ENCODE measurements at places on chromosomes 1 and 21.

GRCh38 chr21:39053126-39053525 is 130.1 kb downstream of the PSMG1 start:
- no peak for DNase-seq

DNA sequence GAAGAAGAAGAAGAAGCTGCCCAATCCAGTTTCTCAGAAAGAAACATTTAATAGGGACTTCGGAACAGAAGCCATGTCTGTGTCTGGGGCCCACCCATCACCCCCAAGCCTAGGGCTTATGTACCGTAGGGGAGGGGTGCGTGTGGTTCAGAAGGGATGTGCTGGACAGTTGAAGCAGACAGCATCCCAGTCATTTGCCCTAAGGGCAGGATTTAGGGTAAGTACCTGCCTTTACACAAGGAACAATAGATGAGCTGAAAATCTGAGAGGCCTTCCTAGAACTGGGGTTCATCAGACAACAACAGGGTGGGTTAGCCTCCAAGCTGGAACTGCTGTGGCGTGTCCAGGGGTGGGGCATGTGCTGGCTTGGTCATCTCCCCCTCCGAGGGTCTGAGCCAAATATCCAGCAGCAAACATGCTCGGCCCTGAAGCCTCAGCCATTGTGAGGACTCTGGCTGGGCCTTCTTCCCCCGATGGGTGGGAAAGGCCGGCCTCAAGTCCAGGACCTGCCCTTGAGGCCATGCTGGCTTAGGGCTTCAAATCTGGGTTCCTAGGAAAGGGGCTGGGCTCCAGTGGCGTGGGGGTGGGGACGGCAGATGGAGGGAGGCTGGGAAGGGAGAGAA is 12.1 kb downstream of the CSTB start:
- DNase-seq, result no peak

GRCh38 chr1:93076268-93076667 is 2.8 kb upstream of the MTF2 start:
- DNase-seq, result no peak

GRCh38 chr21:44065428-44065827 is 41.8 kb upstream of the PWP2 start:
- DNase-seq, result no peak
